GM23338 (cell line): ENCODE measurements at places on chromosomes 16 and 17. TPM values are rescaled to one million over a fixed set of nuclear protein-coding genes. Genes with fewer than 3 reads are reported as not detected.

GRCh38 chr17:75250009-75250471, 11.4 kb downstream of the GGA3 start:
- no peaks in the 10 kb centered on the region for H3K27me3 ChIP-seq
- no peak overlapping the region for H3K4me3 ChIP-seq
- peak overlapping the region; percentile 35; the same call in 1 of the 2 replicates for H3K27ac ChIP-seq
- peaks cover 20% of the 10 kb centered on the region for H3K4me1 ChIP-seq
- peaks cover 5% of the 10 kb centered on the region; the same call in 1 of the 2 replicates for H3K36me3 ChIP-seq
- no peak for DNase-seq

DNA sequence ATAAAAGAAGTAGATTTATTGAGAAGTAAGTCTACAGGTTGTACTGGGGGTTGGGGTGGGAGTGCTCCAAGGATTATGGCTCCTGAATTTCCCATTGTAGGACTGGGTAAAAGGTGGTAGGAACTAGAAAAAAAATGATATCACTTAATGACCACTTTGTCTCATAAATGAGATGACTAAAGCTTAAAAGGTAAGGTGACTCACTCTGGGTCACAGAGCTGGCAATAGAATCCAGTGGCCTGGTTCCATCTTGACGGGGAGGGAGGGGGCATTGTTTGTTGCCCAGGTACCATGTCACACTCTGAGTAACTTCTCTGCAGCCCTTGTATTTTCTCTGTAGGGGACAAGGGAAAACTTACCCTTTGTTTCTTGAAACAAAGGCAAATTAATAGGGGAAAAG, 126.1 kb downstream of the PITPNC1 start:
- peaks cover 42% of the 10 kb centered on the region for H3K4me1 ChIP-seq
- no peaks in the 10 kb centered on the region for H3K36me3 ChIP-seq
- H3K27ac ChIP-seq: peak overlapping the region; percentile 43; the same call in 1 of the 2 replicates
- H3K4me3 ChIP-seq: no peak overlapping the region
- no peak for DNase-seq

DNA sequence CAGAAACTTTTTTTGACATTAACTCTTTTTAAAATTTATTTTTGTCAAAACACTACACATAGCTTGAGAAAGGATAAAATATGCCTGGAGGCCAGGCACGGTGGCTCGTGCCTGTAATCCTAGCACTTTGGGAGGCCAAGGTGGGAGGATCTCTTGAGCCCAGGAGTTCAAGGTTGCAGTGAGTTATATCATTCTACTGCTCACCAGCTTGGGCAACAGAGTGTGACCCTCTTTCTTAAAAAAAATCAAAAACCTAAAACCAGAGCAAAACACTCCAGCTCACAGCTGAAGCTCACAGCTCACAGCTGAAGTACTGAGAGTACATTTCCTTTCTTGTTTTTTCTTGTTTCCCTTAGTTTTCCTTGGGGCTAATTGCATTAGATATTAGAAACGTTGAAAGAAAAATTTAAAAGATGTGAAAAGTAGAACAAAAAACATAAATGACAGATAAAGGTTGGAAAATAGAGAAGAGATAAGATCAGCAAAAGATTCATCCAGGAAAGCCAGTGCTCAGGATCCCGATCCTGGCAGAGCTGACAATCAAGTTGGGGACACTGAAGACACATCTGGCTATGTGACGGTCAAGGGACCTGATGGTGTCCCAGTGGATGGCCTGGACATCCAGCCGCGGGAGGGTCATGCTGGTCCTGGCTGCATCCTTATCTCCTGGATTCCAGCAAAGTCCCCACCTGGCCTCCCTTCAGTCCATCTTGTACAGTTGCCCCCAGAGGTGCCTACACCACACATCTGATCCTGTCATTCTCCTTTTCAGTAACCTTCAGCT, 9.8 kb downstream of the CHST6 start:
- no peak overlapping the region for H3K27ac ChIP-seq
- DNase-seq: no peak
- H3K27me3 ChIP-seq: no peaks in the 10 kb centered on the region
- no peaks in the 10 kb centered on the region for H3K36me3 ChIP-seq
- H3K4me1 ChIP-seq: no peaks in the 10 kb centered on the region

- H3K4me3 ChIP-seq: no peak overlapping the region
- no peaks in the 10 kb centered on the region for H3K4me1 ChIP-seq
- no peak for DNase-seq
- no peak overlapping the region for H3K27ac ChIP-seq
- H3K36me3 ChIP-seq: no peaks in the 10 kb centered on the region
Observed at GRCh38 chr16:20410121-20410723, 888 bp downstream of the ACSM5 start.

- H3K4me3 ChIP-seq: no peak overlapping the region
- no peaks in the 10 kb centered on the region for H3K4me1 ChIP-seq
- H3K36me3 ChIP-seq: peaks cover 3% of the 10 kb centered on the region; the same call in 1 of the 2 replicates
- H3K27me3 ChIP-seq: no peaks in the 10 kb centered on the region
- H3K27ac ChIP-seq: no peak overlapping the region
Observed at GRCh38 chr17:80942423-80943345, 49.0 kb upstream of the CHMP6 start.

DNA sequence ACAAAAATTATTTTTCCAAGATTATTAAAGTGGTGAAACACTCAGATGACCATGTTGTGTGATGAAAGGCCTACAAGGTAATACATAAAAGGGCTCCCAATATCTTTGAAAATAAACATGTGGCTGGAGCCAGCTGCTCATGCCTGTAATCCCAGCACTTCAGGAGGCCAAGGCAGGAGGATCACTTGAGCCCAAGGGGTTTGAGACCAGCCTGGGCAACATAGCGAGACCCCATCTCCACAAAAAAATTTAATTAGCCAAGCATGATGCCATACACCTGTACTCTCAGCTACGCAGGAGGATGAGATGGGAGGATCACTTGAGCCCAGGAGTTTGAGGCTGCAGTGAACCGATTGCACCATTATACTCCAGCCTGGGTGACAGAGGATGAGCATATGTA, 26.8 kb downstream of the SIAH1 start:
- no peak for DNase-seq
- no peak overlapping the region for H3K27ac ChIP-seq
- 0 out of 2 replicates have a peak, but pooled peaks cover under 1% of the 10 kb centered on the region for H3K4me1 ChIP-seq
- H3K36me3 ChIP-seq: no peaks in the 10 kb centered on the region

DNA sequence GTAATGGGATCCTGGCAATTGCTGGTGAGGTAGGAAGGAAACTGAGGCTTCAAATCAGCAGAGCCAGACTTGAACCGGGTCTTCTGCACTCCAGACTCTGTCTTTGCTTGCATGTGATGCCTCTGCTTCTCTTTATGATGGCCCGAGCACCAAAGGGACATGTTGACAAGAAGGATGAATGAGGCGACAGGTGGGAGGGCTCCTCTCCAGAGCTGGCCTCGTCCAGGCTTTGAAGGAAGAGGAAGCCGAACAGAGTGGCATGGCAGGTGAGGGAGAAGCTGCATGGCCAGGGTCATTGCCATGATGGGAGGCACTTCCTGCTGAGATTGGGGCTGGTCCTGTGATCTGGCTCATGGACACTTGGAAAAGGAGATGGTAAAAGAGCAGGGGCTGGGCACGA, 40.8 kb downstream of the AKAP1 start:
- H3K27me3 ChIP-seq: no peaks in the 10 kb centered on the region
- H3K36me3 ChIP-seq: peaks cover 2% of the 10 kb centered on the region
- H3K4me3 ChIP-seq: no peak overlapping the region
- no peaks in the 10 kb centered on the region for H3K4me1 ChIP-seq
- DNase-seq: no peak
- no peak overlapping the region for H3K27ac ChIP-seq

Gene ELP5
- 38.3 and 40.9 TPM in 2 replicates for polyA plus RNA-seq

Gene EFNB3
- 4.2 and 4.5 TPM in 2 replicates for polyA plus RNA-seq

Gene DNAI2
- 0.21 TPM in 1 of 2 replicates, not detected in the other for polyA plus RNA-seq

Gene CRHR1
- polyA plus RNA-seq: 0.09 and 0.19 TPM in 2 replicates

Gene QPRT
- polyA plus RNA-seq: 65.4 and 79.1 TPM in 2 replicates

Gene RAMP2
- 28.3 and 29.5 TPM in 2 replicates for polyA plus RNA-seq

Gene SEPTIN12
- not detected in 2 replicates for polyA plus RNA-seq

Gene PLD6
- polyA plus RNA-seq: 0.16 TPM in 1 of 2 replicates, not detected in the other

Gene IL17C
- 2.3 and 3.9 TPM in 2 replicates for polyA plus RNA-seq

Gene CHRNE
- polyA plus RNA-seq: 0.24 and 0.50 TPM in 2 replicates

Gene ALDOC
- 33.3 and 33.5 TPM in 2 replicates for polyA plus RNA-seq
